AG08395 (cell line): ENCODE measurements at places on chromosomes 4 and X.

- no peak for DNase-seq
Measured at GRCh38 chr4:163611182-163611581, 116.7 kb downstream of the TMA16 start.

GRCh38 chr4:24664956-24665355, 80.6 kb upstream of the DHX15 start:
- peak; percentile 67 for DNase-seq

DNA sequence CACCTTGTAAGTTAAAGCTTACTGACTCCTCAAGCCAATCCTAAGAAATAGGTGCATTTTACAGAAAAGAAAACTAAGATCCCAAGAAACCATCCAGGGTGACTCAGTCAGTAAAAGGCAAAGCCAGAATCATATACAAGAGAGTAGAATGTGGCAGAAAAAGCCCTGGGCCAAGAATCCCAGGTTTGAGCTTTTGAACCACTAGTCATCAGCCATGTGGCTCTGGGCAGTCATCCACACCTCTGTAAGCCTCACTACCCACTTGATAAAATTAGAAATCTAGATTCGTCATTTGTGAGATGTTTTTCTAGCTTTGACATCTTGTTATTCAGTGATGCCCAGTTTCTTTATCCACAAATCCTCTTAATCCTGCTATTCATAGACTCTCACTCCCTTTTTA, 122.2 kb upstream of the PDE5A start:
- peak; percentile 48 for DNase-seq

DNA sequence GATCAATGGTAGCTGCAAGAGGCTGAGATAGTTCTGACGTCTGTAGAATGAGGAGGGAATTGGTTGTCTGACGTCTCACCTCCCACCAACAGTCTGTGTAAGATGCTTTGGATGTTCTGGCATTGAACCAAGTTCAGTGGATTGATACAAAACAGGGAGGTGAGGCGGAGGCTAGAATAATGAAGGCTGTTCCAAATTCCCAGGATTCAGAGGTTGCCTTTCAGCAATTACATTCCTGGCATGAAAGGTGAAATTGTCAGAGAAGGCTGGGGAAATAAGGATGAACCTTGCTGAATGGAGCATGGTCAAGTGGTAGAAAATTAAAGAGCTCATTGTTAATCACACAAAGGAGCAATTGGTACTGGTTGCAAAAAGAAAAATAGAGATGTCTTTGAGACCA, 241.6 kb downstream of the FBXW7 start:
- no peak for DNase-seq

- no peak for DNase-seq
Measured at GRCh38 chrX:37462346-37462745, 109.1 kb upstream of the LANCL3 start.

- peak; percentile 32 for DNase-seq
Measured at GRCh38 chr4:25884031-25884782, 21.4 kb upstream of the SEL1L3 start.

- no peak for DNase-seq
Measured at GRCh38 chrX:40973619-40974018, 111.6 kb upstream of the USP9X start.

DNA sequence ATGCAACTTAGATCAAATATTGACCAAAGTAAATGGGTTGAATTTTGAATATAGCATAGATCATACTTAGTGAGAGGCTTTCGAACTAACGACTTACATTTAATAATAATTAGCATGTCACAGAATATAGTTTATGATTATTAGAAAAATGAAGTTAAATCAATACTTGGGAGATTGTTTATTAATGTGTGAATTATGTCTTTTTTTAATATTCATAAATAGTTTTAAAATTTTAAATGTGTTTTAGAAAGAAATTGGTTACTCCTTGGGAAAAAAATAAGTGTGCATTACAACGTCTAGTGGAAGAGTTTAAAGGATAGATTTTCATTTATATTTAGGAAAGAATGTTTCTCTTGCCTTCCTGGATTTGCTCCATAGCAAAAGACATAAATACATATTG, 7.3 kb downstream of the FGA start:
- DNase-seq = no peak

DNA sequence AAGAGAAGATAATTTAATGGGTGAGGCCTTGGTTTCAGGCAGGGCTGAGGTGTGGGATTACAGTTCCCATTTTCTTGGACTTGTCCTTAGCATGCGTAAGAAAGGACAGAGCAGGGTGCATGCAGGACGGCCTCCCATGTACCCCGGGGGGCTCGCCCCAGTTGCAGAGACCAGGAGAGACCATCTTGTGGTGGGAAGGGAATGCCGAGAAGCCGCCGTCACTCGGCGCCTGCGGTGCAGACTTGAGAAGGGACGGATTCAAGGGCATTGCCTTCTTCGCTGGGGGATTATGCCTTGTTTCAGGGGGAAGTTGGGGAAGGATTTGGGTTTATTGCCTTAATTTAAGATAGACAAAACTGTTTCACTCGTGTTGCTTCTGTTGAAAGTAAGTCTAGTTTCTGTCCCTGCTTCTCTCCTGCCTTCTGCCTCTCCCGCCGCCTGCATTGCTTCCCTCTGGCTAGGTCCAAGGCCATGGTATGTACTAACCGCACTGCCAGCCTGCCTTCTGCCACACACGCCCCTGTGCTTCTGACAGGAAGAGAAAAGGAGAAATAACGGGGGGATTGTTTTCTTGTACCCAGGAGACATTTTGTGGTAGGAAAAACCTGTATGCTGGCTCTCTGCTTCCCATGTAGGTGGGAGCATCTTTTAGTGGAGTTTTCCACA, 175.9 kb downstream of the DCLK2 start:
- DNase-seq = no peak

DNA sequence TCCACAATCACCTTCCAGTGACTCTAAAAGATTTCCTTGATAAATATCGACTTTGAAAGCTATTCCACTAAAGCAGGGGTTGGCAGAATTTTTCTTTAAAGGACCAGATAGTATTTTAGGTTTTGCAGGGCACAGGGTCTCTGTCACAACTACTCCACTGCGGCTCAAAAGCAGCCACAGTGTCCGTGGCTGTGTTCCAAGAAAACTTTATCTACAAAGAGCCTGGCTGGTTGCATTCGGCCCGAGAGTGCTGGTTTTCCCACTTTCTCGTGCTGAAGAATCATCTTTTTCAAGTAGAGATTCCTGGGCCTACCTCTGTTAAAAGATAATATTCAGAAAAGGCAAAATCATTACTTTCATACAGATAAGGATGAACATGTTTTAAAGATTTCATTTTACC, 55.6 kb downstream of the TSPAN7 start:
- no peak for DNase-seq
